ENCODE measurements at places on chromosomes 1 and 21. TPM values are rescaled to one million over a fixed set of nuclear protein-coding genes. Genes with fewer than 3 reads are reported as not detected.

RBM11 gene
- polyA plus RNA-seq, result 5.5 TPM

DNA sequence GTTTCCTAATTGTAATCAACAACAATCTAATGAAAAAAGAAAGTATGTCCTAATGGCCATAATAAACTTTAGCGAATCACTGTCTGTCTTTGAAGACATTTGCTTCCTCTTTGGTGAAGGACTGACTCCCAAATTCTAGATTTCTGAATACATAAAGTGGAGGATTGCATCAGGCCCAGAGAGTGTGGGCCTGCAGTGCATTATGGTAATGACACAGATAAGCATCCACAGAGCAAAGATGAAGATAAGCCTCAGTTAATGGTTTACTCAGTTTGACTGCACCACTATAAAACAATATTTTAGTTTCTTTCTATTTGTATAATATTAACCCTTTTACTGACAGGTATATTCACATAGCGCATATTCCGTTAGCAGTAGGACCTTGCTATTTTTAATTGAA lies 365.5 kb downstream of the KCTD3 start:
- DNase-seq, result no peak

DNA sequence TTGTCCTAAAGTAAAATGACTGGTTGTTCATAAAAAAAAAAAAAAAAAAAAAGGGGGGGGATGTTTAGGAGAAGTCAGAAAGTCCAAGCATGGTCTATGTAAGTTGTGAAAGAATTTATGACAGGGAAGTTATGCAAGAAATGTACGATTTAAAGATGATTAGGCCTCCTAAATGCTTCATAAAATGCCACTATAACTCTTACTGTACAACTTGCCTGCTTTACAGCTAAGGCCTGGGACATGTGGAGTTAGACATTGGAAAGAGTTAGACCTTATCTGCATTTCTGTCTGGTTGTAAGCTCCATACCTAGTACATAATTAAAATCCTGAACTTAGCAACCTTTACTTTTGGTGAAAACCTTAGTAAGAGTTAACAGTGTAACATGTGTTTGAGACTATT lies 150.0 kb downstream of the TPR start:
- DNase-seq, result no peak

DNA sequence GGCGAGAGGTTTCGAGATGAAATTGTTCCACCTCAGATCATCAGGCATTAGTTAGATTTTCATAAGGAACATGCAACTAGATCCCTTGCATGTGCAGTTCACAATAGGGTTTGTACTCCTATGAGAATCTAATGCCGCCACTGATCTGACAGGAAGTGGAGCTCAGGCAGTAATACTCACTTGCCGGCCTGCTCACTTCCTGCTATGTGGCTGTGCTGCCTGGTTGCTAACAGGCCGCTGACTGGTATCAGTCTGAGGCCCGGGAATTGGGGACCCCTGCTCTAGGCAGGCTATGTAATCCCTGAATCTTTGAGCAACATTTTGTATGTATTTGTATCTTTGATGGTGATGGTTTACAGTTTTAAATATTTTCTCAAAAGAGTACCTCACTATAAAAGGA lies 32.5 kb downstream of the XKR8 start:
- DNase-seq, result no peak

OR2L2 gene
- polyA plus RNA-seq, result 0.13 TPM

GRCh38 chr1:183583466-183583865 lies 6.8 kb downstream of the NCF2 start:
- no peak for DNase-seq

PRAMEF1 gene
- polyA plus RNA-seq, result not detected

- DNase-seq, result no peak
Observed at GRCh38 chr1:49435291-49435690, 588.5 kb downstream of the AGBL4 start.

GRCh38 chr1:169906938-169907337 lies 13.2 kb upstream of the SCYL3 start:
- no peak for DNase-seq

CA6 gene
- not detected for polyA plus RNA-seq

MPL gene
- polyA plus RNA-seq, result 0.64 TPM

LCE2C gene
- polyA plus RNA-seq, result not detected

GRCh38 chr1:158586942-158587341 lies 7.2 kb upstream of the OR10X1 start:
- no peak for DNase-seq

GRCh38 chr1:235998812-235999211 lies 66.1 kb downstream of the NID1 start:
- no peak for DNase-seq

DNA sequence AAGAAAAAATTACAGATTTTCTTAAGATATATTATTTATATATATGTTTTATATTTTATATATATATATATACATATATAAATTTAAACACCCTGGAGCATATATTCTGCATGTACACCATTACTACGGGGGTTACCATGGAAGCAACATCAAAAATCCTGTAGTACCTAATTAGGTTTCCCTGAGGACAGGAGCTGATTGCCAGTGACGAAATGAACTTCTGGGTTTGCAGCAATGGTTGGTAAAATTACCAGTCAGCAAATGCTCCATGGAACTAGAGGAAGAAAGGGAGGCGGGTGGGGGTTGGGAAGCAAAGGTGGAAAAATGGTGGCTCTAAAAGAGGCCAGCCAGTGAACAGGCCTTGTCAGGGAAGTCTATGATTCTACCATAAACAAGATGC lies 89.5 kb downstream of the KCNN3 start:
- no peak for DNase-seq

- no peak for DNase-seq
Observed at GRCh38 chr1:55938376-55938850, 641.0 kb downstream of the PLPP3 start.

Measured in left renal pelvis (tissue), 4 donors.